ENCODE measurements at places on chromosomes 5 and 9.

- DNase-seq, result no peak
These were observed 8.7 kb upstream of the JAKMIP2 start for GRCh38 chr5:147791181-147791580.

DNA sequence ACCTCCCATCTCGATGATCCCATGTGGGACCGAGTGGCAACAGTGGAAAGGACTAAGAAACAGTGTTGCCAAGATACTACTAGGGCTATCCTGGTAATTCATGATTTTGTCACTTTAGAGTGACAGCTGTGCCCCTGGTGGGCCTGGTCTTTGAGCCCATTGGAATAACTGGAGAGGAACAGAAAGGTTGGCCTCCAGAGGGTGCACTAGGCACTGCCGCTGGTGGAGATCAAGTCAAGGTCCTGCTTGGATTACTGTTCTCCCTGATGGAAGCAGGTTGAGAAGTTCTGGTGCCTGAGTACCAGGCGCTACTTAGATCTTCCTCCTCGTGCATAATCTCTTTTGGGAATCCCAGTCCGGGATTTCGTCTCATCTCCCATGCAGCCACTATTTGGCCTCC lies 129.6 kb downstream of the SEC61B start:
- DNase-seq, result no peak

DNA sequence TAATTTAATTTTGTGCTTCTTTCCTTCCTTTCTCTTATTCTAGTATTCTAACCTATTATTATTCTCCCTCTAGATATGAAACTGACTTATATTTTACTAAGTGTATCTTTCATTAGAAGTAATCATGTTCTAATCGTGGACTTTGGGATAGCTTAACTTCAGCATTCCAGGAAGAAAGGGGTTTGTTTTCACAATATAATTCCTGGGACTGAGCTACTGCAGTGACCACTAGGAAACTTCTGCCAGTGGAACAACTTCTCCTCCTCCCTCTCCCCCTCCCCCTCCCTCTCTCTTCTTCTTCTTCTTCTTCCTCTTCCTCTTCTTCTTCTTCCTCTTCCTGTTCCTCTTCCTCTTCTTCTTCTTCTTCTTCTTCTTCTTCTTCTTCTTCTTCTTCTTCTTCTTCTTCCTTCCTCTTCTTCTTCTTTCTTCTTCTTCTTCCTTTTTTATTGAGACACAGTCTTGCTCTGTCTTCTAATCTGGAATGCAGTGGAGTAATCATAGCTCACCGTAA lies 127.9 kb downstream of the NNT start:
- no peak for DNase-seq

DNA sequence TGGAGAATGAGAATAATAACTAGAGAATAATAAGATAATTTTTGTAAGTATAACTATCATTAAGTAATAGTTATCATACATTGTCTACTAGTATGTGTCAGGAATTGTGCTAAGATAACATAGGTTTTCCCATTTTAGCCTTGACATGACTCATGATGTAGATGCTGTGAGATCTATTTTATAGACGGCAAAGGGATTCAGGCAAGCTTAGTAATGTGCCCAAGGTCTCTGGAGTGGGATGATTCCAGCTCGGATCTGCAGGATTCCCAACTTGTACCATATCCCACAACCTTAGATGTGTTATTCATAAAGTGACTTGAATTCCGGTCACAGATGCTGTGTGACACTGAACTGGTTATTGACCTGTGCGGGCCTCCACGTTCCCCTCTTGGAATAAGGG lies 51.5 kb downstream of the IL31RA start:
- no peak for DNase-seq

Data from left renal cortex interstitium (tissue), 4 donors.